ENCODE measurements at places on chromosomes 11 and 22. TPM values are rescaled to one million over a fixed set of nuclear protein-coding genes. Genes with fewer than 3 reads are reported as not detected.

The CTSW gene
- polyA plus RNA-seq = 7.2 TPM

The CHADL gene
- 2.7 TPM for polyA plus RNA-seq

GRCh38 chr11:19978668-19979518 is 181.4 kb downstream of the DBX1 start:
- DNase-seq = peak; percentile 65

DNA sequence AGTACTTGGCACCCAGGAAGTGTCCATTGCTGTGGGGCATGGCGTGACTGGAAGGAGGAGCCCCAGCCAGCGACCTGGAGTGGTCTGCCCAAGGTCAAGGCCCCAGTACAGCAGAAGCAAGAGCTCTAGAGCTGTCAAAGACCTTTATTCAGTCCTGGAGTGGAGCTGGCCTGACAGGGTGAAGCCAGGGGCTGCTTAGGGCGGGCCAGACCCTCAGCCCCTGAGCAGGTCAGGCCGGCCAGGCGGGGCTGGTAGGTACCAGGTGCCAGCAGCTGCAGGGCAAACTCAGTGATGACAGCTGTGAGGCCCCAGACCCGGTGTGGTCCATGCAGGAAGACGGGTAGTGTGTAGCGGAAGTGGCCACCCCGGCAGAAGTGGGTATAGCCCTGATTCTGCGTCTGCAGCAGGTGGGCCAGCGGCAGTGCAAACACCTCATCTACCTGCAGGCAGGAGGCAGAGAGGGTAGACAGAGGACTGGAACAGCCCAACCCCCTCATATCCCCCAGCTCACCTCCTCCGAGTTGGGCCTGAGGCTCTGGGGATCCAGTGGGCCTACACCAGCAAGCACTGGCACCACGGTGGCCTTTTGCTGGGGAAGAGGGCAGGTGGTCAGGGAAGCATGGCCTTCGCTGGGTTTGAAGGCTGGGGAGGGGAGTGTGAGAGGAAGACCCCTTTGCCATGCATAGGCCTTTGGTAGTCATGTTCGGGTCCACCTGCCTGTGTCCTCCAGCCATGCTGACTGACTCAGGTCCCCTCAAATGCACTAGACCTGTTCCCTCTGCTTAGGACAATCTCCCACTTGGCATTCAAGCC is 1.7 kb downstream of the NUDT8 start:
- DNase-seq = no peak

- no peak for DNase-seq
Measured at GRCh38 chr11:10599388-10600175, 31.1 kb upstream of the LYVE1 start.

DNA sequence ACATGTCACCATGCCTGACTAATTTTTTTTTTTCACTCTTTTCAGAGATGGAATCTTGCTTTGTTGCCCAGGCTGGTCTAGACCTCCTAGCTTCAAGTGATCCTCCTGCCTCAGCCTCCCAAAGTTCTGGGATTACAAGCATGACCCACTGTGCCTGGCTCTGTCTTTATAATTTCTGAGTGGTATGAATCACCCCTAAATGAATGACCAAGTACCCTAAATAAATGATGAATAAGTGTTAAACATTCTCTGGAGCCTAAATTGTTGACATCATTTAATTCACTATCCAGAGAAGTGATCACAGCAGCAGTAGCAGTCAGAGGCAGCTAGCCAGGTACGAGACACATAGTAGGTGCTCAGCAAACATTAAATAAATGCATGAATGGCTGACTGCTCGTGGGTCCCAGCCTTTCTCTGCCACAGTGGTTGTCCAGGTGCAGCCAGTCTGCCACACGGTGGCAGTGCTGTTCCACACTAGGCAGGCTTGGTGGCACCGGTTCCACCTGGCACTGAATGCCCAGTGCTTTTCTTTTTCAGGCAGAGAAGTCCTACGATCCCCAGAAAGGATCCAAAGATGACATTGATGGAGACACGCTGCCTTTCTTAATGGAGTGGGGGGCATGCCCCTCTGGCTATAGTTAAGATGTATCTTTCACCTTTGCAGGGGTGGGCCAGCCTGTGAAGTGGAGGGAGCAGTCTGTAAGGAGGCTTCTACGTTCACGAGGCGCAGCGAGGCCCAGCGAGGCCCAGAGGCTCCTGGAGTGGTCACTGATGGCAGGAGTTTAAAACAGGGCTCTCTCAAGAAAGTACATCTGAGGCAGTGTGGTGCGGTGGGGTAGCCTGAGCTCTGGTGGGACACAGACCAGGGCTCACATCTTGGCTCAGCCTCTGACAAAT is 8.7 kb upstream of the TTC12 start:
- DNase-seq = peak; percentile 78

Data from left lung (tissue), 14 donors.